ENCODE measurements at places on chromosomes 1 and 21.

GRCh38 chr1:235275223-235275622 is 52.8 kb downstream of the ARID4B start:
- no peak for DNase-seq

DNA sequence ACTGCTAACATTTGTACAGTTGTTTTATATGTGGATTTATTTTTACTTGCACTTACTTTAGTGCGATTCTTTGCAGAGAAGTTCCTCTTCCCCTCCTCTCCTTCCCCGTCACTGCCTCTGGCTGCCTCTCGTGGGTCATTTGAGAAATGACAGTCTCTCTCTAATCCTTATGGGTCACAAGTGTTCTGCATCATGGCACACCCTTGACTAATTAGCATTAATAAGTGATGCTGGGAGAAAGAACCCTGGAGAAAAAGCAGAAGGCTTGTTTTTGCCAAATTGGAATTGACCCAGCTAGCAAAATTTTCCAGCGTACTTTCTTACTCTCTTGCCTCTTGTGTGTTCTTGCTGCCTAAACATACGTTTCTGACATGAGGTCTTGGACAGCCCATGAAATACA is 301.2 kb downstream of the DUSP10 start:
- DNase-seq: no peak

GRCh38 chr1:171468120-171468750 is 17.1 kb upstream of the PRRC2C start:
- no peak for DNase-seq

DNA sequence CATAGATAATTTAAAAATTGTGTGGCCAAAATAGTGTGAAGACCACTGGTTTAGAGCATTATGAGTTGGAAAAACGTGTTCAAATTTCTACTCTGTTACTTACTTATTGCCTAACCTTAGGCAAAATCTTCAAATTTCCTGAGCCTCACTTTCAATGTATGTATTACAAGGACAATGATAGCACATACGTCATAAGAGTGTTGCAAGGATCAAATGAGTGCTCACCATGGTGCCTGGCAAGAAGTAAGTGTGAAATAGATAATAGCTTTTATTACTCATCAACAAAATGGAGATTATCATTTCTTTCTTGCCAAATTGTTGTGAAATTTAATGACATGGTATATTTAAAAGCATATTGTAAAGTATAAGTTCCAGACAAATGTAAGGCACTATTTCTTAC is 57.2 kb downstream of the FH start:
- no peak for DNase-seq

GRCh38 chr1:21308330-21308729 is 18.1 kb upstream of the ECE1 start:
- no peak for DNase-seq

GRCh38 chr1:179995576-179995975 is 41.0 kb downstream of the CEP350 start:
- DNase-seq: no peak

- DNase-seq: no peak
Measured at GRCh38 chr21:33027401-33028286, 1.9 kb downstream of the OLIG2 start.
